Stimulated activated CD4-positive, alpha-beta T cell treated with anti-CD3 and anti-CD28 coated beads, Interleukin-2, amount 100 ng/mL, for 24 hours (primary cell): ENCODE measurements at places on chromosomes 6 and 20.

DNA sequence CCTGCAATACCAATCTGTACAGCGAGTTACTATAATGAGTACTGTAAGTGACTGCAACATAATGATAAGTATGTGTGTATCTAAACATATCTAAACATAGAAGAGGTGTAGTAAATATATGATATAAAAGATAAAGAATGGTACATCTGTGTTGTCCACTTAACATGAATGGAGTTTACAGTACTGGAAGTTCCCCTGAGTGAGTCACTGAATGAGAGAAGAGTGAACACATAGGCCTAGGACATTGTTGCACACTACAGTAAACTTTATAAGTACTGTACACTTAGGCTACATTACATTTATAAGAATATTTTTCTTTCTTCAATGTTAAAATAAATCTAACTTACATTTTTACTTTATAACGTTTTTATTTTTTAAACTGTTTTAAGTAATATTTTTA, 380.4 kb downstream of the MMUT start:
- no peak for DNase-seq

DNA sequence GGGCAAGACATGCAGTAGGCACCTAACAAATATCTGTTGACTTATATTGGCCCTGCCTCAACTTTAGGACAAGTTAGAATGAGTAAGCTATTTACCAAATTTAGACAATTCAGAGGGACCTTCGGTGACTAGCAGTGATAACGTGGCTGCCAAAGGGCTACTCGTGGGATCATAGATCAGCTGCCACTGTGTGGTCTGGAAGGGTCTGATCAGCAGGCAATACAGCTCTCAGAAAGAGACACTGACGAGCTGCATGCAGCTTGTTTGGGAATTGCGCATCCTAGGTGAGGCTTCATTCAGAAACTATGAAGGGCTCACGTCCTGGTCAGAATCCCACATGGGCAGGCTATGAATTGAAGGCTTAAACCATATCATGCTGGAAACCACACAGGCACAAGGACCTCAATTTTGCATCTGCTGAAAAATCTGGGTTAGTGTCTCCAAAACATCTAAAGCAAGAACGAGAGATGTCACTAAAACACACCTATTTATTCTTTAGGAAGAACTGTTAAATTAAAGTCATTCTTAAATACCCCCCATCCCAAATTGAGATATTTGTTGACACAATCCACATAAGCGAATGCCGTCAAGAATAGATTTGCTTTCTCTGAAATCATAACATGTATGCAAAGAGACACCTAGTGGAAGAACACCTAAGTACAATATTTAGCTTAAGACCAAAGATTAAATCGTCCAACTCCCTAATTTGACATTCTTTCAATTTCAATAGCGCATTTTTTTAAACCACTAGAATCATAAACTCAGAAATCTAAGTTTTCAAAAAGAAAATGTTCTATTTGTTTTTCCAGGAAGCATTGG, 79.6 kb downstream of the IPCEF1 start:
- no peak for DNase-seq

DNA sequence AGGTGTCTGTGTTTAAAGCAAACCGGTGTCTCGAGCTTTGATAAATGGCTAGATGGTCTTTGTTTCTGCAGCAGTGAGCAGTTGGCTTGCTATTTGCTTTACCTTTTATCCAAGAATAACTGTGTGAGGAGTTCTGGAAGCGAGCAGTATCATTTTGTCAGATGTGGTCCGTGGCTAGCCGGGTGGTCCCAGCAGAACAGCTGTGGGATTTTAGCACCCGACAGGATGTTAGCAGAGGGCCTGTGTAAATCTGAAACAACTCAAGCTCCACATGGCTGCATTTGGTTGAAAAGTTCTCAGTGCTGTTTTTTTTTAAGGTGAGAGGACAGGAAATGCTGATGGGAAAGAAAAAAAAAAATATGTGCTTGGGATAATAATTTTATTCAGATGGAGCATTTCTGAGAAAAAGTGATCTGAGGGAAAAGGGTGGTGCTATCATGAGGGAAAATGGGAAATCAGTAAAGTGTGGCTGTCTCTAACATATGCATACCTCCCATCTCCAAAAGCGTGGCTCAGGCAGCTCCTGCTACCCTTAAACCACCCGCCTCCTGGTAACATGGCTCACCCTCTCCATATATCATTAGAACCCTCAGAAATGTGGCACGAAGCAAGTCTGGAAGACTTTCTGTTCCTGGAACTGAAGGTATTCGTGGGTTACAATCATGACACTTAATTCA, 215.4 kb downstream of the TSHZ2 start:
- DNase-seq = no peak

GRCh38 chr6:92023410-92023966, 1395.9 kb downstream of the EPHA7 start:
- no peak for DNase-seq

- DNase-seq = no peak
These were observed 70.6 kb downstream of the MTHFD1L start for GRCh38 chr6:150936021-150936555.

DNA sequence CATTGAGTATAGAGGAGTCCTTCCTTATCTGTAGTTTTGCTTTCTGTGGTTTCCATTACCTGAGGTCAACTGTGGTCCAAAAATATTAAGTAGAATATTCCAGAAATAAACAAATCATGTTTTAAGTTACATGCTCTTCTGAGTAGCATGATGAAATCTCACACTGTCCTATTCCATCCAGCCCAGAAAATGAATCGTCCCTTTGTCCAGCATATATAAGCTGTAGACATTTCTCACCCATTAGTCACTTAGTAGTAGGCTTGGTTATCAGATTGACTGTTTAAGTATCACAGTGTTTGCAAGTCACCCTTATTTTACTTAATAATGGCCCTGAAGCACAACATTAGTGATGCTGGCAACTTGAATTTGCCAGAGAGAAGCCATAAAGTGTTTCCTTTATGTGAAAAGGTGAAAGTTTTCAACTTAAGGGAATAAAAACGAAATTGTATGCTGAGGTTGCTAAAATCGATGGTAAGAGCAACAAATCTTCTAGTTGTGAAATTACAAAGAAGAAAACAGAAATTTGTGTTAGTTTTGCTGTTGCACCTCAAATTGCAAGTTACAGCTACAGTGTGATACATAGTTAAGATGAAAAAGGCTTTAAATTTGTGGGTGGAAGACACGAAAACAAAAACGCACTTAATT, 198.6 kb upstream of the SIM1 start:
- DNase-seq = no peak

DNA sequence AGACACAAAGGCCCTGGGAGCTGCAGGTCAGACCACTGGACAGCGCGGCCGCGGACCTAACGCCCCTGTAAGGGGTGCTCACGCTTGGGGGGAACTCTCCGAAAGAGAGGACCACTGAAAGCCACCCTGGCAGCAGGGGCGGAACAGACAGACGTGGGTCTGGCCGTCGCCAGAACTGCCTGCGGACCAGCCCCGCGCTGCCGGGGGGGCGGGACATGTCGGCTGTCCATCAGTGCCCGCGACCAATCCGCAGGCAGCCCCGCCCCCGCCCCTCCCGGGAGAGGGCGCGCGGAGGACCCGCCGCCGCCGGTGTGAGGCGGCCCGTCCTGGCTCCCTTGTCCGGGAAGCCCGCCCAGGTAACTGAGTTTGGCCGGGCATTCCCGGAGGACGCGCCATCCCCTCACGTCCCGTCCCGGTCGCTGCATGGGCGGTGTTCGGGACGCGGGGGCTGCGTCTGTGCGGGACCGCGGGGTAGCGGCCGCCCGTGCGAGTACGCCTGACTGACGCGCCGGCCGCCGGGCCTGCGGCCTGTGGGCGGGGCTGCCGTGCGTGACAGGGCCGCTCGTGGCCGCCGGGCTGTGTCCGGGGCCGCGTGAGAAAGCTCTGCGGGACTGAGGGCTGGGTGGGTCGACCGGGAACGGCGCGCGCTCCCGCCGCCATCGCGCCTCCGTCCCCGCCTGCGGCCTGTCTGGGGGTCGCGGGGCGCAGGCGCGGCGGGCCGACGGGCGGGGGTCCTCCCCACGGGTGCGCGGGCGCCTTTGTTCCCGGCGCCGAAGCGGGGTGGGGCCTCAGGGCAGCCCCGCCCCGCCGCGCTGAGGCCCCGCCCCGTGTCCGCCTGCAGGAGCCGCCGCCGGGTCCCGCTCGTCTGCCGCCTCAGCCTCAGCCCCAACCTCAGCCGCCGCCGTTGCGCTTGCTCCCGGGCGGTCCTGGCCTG, at the start of gene PLCG1:
PLCG1 (plus strand) TSS at position 864 of the 934 bp plus-strand sequence. CDS start 99 bp downstream, outside the sequence.
- peak; percentile 91 for DNase-seq

GRCh38 chr20:31721408-31722256, 1.0 kb downstream of the BCL2L1 start:
- DNase-seq = peak; percentile 44

DNA sequence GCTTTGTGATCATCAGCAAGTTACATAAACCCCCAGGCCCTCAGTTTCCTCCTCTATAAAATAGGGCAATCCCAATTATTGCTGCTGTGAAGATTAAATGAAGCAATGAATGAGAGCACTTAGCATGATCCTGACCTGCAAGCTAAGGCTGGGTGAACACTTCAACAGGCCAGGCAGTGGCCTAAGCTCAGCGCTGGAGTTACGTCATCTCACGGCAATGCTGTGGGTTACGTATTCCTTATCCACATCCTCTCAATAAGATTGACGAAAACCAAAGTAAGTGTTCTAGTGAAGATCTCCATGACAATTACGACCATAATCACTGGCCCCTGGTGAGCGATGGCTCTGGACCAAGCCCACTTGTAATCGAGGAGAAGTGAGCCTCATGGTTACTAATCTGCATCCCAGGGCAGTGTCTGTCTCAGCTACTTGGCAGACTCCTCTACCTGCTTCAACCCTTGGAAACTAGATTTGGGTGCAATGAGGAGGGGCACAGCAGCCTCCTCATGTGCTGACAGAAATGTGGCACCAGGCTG, 274.1 kb upstream of the ARID1B start:
- DNase-seq = no peak

DNA sequence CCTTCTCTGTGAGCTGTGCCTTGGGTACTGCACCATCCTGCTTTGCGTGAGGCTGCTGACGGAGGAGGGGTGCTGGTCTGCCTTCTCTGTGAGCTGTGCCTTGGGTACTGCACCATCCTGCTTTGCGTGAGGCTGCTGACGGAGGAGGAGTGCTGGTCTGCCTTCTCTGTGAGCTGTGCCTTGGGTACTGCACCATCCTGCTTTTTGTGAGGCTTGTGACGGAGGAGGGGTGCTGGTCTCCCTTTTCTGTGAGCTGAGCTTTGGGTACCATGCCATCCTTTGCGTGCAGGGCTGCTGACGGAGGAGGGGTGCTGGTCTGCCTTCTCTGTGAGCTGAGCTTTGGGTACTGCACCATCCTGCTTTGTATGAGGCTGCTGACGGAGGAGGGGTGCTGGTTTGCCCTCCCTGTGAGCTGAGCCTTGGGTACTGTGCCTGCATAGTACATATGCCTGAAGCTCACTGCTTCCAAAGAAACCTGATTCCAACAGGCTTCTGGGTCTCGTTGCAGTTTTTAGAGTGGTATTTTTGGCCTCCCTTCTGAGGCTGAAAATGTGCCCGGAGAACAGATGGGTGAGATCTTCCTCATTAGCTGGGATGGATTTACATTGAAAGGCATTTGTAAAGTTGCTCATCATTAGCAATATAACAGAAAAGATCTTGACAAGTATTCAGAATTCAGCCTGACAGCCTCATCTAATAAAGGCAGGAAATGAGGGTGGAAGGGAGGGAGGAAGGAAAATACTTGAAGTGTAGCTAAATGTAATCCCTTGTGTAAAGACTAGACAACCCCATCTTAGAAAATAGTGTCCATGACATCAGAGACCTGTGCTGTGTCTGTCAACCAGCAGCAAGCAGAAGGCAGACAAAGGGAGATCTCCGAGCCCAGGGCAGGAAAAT, 46.8 kb upstream of the UNC93A start:
- no peak for DNase-seq

GRCh38 chr6:152701081-152701862, 3.6 kb downstream of the MYCT1 start:
- no peak for DNase-seq

DNA sequence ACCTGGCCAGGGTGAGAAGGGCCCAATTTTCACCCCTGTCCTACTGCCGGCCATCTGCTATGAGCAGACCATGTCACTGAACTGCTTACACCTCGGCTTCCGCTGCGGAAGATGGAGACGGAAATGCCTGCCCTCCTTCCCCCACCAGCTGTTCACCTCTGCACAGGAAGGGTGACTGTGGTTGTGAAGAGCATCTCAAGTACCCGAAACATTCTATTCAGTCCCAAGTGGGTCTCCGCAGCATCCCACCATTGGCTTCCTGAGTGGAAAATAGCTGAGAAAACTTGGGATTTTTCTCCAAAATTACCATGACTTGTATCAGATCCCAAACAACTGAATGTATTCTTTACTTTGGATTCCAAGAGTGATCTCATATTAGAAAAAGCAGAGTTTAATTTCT, 16.1 kb downstream of the DOK5 start:
- no peak for DNase-seq

- DNase-seq = no peak
These were observed 43.3 kb upstream of the EDN1 start for GRCh38 chr6:12246900-12247299.

- no peak for DNase-seq
These were observed 537.9 kb downstream of the TENT5A start for GRCh38 chr6:81214414-81215091.

GRCh38 chr20:14498772-14499171, 161.4 kb upstream of the FLRT3 start:
- DNase-seq = no peak

DNA sequence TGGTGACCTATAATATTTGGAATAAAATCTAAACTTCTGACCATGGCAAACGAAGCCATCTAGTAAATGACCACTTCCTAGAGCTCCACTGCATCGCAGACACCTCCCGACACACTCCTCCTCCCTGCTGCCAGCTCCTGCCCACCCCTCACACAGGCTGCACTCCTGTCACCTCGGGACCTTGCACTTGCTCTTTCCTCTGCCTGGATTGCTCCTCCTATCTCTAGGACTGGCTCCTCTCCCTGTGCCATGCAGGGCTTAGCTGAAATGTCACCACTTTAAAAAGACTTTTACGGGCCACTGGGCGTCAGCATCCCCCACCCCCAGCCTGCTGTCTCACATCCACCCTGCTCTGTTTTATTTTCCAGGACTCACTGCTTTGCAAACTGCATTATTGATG, 87.6 kb upstream of the MC3R start:
- DNase-seq = no peak

GRCh38 chr6:82183642-82184282, 63.8 kb downstream of the IBTK start:
- DNase-seq = no peak

- no peak for DNase-seq
These were observed 51.2 kb downstream of the ORC3 start for GRCh38 chr6:87641065-87641692.
